Right atrium auricular region (tissue), 2 donors: ENCODE measurements at places on chromosomes 16 and 17.

GRCh38 chr16:27315333-27316037, 1.7 kb downstream of the IL4R start:
- peak; percentile 91 for DNase-seq

DNA sequence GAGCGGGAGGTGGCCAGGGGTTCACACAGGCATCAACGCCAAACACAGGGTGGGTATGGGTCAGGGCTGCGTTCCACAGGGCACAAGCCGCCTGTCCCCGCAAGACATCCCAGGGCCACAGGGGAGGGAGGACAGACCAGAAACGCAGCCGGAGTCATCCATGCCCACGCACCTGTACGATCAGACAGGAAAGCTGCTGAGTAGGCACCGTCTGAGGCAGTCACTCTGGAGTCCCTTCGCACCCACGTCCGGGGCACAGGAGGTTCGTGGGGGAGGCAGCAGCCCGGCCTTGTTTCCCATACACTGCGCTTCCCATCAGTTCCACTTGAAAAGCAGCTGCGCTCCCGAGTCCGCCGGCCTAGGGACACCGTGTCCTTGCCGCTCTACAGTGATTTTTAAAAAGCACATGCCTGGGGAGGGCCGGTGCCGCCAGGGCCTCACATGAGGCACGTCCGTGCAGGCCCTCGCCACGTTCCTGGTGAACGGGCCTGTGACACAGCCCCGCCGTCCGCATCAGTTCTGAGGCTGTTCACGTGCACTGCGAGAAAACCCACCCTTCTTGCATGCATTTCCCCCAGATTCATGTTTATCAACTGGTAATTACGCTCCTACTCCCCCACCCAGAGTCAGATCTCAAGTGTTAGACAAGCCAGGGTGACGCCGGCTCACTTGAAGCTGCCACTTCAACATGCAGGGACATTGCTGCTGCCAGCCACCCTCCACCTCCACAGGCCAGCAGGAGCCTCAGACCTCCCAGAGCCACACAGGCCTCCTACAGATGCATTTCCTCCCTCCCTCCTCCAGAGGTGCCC, 34.8 kb downstream of the WDR45B start:
- DNase-seq, result no peak

GRCh38 chr16:67963292-67963661, 5.2 kb downstream of the SLC12A4 start:
- no peak for DNase-seq

DNA sequence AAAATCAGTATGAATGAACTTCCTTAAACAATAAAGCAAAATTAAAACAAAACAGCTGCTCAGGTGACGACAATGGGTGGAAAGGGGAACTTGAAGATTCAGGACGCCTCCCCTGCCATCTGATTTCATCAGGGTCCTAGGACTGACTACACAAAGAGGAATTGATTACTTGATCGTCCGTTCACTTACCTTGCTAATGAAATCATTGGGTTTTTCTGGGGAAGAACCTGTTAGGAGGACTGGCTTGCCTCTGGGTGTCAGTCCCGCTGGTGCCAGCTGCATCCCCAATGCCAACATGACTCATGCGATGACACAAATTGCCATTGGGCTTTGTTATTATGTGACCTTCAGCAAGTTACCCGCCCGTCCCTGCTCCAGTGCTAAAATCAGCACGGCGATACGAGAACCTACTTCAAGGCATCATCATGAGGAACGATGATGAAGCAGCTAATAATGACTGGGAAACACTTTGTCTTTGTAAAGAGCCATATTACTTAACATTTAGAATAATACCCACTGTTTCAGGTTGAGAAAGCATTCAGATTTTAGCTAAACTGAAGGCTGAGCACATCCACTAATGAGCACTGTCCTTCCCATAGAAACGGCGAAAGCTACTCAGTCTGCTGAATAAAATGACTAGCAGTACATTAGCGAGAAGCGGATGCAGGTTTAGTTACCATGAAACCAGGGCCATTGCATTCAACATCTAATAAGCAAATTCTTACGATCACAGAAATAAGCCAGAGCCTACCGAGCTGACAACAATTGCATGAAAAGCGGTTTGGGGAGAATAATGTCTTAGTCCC, 139.4 kb downstream of the ZFHX3 start:
- DNase-seq, result no peak

- DNase-seq, result no peak
Measured at GRCh38 chr17:48471817-48472410, 41.9 kb upstream of the SKAP1 start.

GRCh38 chr17:32696426-32696825, 180.5 kb downstream of the MYO1D start:
- DNase-seq, result no peak

DNA sequence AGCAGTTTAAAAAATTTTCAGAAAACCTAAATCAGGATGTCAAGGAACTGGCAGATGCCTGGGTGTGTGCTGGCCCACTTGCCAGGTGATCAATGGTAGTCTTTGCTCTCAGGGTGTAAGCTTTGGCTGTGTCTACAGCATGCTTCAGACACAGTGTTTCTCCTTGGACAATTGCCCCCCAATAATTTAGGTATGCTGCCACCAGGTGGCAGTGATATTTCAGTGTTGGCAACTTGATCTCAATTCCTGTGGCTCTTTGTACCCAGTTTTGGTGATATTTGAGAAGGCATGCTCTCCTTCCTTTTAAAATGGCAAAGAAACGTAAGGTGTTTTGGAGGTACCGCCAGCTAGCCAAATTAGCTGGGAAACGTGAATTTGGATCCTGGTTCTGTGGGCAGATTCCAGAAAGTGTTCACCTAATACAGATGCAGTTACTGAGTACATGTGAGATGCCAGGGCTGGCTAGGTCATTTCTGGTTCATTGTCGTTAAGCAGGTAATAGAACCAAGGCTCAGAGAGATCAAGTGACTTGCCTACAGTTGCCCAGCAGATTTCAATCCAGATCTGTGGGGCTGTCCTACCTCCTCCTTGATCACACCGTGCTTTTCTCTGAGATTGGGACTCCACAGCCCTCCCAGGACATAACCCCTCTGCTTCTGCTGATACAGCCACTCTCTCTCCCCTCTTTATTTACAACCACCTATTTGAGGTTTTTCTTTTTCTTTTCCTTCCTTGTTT, 155.6 kb upstream of the PLCG2 start:
- DNase-seq, result no peak

DNA sequence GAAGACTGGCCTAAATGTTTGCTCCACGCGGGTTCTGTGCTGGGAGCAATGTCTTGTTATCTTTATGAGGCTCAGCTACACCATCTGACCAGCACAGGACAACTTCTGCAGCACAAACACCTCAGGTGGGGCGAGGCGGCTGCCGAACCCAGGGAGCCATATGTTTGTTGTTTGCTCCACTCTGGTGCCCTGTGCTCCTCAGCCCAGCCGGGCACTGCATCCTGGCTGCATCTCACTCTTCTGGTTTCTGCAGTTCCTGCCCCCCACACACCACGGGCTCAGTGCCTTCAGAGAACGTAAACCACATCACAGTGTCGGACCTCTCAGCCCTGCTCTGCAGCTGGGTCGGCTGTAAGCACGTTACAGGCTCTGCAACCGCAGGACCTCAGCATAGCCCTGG, 32.4 kb downstream of the MXRA7 start:
- no peak for DNase-seq

DNA sequence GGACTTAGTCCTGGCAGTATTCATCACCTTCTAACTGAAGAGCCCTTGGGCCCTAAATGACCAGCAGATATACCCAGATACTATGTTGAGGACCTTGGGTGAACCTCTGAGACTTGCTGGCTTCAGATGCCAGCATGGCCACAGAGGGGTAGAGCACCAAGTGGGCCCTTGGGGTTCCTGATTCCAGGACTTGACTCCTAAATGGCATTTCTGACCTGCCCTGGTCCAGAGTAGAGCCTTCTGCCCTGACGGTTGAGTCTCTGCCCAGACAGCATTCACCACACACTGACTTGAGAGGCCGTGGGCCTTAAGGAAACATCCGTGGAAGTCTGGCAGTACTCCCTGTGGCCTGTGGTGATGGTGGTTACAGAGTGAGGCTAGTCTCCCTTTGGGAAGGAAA, 2.8 kb upstream of the APPBP2 start:
- DNase-seq, result no peak

DNA sequence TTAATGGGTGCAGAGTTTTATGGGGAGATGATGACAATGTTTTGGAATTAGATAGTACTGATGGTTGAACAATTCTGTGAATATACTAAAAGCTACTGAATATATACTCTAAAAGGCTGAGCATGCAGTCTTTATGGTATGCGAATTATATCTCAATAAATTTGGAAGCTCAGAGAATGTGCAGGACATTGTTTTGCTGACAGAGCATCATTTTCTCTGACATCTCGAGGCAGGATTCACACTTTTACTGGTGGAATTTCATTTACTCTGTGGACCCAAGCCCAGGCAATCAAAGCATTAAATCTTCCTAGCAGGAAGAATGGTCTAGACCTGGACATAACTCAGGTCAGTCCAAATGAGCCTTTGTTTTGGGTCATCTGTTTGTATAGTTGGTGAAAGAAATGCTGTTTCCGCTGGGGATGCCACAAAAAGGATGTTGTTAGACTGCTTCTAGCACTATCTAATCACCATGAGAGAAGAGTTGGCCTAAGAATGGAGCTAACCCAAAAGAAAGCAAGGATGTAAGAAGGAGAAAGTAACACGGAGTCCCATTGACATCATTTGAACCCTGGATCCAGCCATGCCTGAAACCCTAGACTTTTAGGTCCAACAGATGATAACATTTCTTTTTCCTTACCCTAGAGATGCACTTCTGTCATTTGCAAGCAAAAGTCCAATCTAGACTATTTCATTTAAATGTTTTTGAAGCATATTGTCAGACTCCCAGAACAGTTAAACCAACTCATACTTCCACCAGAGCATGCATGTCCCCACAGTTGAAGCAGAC, 18.8 kb upstream of the USP10 start:
- no peak for DNase-seq

- DNase-seq, result no peak
Measured at GRCh38 chr16:55447231-55447630, 31.8 kb upstream of the MMP2 start.

GRCh38 chr17:64007838-64008282, 9.7 kb downstream of the PRR29 start:
- DNase-seq, result peak; percentile 61

- DNase-seq, result no peak
Measured at GRCh38 chr16:24801761-24802302, 43.9 kb upstream of the SLC5A11 start.

GRCh38 chr17:50362661-50363060, 10.3 kb downstream of the MRPL27 start:
- no peak for DNase-seq

- DNase-seq, result no peak
Measured at GRCh38 chr17:29086628-29087332, 43.8 kb downstream of the PIPOX start.

DNA sequence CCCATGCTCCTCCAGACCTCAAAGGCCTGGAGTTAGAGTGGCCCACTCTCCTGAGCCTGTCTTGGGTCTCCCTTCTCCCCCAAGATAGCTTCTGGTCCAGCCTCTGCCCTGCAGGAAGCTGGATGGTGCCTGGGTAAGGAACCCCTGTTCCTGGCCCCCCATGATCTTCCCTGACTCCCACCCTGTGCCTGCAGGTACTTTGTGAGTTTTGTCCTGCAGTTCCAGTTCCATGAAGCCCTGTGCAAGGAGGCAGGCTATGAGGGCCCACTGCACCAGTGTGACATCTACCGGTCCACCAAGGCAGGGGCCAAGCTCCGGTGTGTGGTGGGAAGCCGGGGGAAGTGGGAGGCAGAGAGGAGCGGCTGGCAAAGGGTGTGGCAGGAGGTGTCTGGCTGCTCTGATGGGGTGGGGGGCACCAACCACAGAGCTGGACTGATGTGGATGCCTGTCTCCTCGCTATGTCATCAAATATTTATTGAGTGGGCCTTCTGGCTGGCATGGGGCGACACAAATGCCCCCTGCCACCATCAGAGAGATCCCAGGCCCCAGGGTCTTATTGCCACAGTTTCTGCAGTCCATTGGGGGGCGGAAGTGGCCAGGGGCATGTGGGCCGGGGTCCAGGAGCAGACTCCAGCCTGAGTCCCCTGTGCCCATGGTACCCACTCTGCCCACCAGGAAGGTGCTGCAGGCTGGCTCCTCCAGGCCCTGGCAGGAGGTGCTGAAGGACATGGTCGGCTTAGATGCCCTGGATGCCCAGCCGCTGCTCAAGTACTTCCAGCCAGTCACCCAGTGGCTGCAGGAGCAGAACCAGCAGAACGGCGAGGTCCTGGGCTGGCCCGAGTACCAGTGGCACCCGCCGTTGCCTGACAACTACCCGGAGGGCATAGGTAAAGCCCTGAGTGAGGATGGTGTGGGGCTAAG, 7.1 kb downstream of the ACE start:
- no peak for DNase-seq

GRCh38 chr17:10141436-10141835, 57.0 kb downstream of the GAS7 start:
- DNase-seq, result no peak

GRCh38 chr16:81818568-81818896, 39.4 kb downstream of the PLCG2 start:
- DNase-seq, result no peak

- no peak for DNase-seq
Measured at GRCh38 chr17:10072086-10072485, 126.3 kb downstream of the GAS7 start.

DNA sequence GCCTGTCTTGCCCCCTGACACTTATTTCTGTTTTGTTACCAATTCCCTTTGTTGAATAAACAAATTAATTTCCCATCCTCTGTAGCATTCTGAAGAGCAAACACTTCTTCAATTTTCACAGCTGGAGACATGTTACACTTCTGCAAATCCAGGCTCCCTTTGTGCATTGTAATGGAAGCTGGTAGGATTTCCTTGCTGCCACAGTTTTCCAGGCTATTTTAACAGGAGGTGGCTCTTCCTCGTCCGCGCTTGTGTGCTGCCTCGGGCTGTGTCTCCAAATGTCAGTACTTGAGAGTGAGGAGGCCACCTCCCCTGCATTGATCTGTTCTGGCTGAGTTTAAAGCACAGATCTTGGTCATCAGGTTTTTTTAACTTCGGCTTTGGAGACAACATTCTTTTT, 40.0 kb downstream of the SOST start:
- no peak for DNase-seq

- DNase-seq, result no peak
Measured at GRCh38 chr17:1627182-1627981, 1.3 kb downstream of the SLC43A2 start.
